ENCODE measurements at places on chromosomes 2 and 18.

- DNase-seq = no peak
These were observed 204.5 kb upstream of the SPRED2 start for GRCh38 chr2:65636813-65637483.

- DNase-seq = no peak
These were observed 207.1 kb downstream of the NDUFA10 start for GRCh38 chr2:239818086-239818485.

DNA sequence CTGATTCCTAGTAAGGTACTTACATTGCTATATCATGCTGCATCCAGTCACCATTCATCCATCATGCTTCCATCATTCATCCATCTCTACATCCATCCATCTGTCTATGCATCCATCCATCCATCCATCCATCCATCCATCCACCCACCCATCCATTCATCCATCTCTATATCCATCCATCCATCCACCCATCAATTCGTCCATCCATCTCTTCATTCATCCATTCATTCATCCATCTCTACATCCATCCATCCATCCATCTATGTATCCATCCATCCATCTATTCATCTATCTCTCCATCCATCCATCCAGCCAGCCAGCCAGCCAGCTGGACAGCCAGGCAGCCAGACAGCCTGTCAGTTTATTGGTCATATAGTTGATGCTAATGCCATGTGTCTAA is 20.7 kb downstream of the PRKCE start:
- no peak for DNase-seq

- DNase-seq = no peak
These were observed 37.3 kb downstream of the RHBDD1 start for GRCh38 chr2:226873051-226873620.

DNA sequence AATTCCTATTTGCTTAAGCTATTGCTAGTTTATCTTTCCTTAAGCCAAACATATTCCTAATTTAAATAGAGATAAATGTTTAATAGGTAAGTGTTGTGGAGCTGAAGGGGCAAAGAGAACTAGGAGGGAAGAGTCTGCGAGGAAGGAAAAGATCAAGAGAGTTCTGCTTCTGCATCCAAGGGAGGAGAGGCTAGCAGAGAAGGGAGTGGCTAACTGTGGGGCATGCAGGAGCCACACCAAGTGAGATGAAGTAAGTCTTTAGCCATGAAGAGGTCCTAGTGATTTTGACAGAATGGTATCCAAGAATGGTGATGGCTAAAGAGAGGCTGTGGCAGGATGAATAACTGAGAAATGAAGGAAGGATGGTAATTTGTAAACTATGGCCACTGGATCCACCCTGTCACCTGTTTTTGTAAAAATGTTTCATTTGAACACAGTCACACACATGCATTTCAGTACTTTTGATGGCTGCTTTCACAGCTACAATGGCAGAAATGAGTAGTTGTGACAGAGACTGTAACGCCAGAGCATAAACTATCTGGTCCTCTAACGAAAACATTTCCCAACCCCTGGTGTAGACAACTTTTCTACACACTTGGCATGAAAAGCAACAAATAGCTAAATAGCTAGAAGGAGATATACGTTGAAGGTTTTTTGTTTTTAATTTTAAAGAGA is 15.6 kb downstream of the TPGS2 start:
- no peak for DNase-seq

DNA sequence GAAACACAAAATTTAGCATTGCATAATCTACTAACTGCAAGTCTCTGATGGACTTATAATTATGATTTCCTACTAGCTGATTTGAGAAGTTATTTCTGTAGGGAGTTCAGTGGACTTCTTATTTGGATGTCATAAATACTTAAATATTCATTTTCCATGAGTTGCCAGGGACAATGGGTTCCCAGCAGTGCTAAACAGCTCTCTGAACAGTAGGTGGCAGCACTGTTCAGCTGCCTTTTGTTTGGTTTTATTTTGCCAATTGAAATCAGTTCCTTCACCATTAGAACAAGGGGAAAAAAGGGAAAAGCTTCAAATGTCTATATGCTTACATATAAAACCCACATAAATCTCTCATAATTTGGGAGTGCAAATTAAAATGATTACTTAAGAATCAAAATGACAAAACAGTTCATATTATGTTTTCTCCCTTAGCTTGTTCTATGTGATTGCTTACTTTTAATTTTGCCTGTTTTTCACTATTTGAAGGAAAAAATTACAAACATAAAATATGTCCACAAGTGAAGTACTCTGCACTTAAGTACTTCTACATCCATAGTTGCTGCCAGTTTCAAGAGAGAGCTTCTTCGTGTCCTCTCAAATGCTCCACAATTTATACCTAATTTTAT is 898.9 kb downstream of the CPS1 start:
- DNase-seq = peak; percentile 27

DNA sequence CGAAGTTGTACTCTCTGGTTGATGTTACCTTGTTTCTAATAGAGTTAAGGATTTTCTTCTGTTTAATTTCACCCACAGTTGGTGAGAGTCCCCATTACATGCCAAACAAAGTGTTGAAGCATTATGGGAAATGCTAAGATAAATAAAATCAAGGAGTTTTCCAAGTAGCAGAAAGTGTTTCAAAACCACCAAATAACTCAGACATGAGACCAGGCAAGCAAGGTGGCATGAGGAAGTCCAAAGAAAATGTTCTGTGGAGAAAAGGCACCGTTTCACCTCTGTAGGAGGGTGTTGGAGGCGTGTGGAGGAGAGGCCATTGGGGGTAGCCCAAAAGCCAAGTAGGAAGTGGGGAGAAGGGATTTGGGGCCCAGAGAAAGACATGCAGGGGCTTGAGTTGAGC is 8.7 kb downstream of the CFAP221 start:
- DNase-seq = no peak

DNA sequence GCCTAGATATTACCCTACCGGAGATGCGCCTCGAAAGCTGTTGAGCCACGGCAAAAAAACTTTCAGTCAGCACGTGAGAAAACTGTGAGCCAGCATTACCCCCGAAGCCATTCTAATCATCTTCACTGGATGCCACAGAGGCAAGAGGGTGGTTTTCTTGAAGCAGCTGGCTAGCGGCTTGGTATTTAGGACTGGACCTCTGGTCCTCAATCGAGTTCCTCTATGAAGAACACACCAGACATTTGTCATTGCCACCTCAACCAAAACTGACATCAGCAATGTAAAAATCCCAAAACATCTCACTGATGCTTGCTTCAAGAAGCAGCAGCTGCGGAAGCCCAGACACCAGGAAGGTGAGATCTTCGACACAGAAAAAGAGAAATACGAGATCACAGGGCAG is 52.8 kb upstream of the SLC66A3 start:
- no peak for DNase-seq

DNA sequence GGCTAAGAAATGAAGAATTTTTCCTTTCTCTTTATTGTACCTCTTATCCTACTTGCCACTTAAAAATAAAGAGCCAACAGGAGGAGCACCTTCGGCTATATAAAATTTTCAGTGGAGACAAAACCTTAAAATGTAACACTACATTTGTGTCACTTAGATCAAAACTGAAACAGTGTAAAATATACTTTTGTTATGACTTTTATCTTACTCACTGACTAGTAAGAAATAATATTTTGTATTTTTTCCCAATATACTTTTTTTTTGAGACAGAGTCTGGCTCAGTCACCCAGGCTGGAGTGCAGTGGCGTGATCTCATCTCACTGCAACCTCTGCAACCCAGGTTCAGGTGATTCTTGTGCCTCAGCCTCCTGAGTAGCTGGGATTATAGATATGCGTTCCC is 28.3 kb downstream of the KCNJ13 start:
- DNase-seq = no peak

DNA sequence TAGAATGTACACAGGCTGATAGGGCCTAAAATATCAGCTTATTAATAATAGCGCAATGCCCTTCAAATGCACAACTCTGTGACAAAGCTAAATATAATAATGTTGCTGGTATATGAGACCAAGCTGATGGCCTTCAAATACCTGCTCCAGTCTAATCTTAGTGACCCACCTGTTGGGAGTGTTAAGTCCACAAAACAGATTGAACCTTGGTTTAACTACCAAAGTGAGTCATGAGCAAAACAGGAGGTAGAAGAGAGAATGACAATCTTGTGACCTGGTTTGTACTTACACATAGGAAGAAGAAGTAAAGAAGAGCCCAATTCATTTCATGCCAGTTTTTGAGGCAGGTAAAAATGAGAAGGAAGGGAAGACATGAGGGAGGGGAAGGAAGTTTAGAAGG is 295.0 kb downstream of the NR4A2 start:
- DNase-seq = no peak

- no peak for DNase-seq
These were observed 248.7 kb downstream of the SOX11 start for GRCh38 chr2:5940596-5941535.

GRCh38 chr2:238296638-238297457 is 8.4 kb upstream of the PER2 start:
- no peak for DNase-seq

DNA sequence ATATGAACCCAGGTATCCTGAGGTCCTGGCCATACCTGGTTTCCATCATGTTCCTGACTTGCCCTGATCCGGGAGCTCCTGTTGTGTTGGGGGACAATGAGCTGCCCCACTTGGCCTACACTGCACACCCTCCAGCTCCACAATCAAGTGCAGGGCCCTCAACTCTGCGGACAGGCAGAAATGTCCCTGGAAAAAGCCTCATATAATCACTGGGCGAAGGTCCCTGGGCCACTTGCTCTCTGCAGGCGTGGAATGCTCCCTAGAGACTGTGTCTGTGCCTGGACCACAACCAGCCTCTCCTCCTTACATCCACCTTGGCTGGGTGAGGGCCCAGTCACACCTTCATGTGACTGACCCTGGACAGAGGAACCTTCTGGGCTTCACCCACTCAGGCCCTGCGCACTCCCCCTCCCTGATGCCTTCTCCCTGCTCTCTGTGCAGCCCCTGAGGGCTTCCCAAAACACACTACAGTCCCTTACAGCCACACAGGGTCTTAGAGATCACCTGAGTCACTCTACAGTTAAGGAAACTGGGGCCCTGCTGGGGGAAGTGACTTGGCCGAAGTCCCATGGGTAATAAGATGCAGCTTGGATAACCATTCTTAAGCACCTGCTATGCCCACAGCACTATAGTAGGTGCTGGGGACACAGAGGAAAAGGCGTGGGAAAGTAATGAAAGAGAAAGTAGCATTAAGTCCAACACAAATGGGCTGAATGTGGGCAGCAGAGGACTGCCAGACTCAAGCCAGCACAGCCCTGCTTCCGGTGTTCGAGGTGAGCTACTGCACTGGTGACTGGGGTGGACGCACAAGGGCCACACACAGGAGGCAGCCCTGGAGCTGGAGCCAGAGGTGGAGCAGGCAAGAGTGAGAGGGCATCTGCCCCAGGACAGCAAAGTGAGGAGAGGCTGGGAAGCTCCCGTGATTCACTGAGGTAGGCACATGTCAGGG is 9.8 kb downstream of the BOLA3 start:
- no peak for DNase-seq

DNA sequence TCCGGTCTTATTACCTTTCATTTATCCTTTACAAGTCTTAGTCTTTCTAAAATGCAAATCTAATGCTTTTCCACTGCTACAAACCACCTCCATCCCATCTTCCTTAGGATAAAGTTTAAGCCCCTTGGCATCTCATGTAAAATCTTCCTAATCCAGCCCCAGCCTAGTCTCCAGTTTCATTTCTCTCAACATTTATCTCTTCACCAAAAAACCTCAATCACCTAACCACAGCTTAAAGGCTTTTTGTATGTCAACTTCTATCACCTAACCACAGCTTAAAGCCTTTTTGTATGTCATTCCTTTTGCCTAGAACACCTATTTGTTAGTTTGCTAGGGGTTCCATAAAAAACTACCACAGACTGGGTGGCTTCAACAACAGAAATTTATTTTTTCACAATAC is 4.2 kb downstream of the TRAK2 start:
- DNase-seq = no peak

- DNase-seq = no peak
These were observed 20.3 kb upstream of the LAPTM4A start for GRCh38 chr2:20071397-20072383.

DNA sequence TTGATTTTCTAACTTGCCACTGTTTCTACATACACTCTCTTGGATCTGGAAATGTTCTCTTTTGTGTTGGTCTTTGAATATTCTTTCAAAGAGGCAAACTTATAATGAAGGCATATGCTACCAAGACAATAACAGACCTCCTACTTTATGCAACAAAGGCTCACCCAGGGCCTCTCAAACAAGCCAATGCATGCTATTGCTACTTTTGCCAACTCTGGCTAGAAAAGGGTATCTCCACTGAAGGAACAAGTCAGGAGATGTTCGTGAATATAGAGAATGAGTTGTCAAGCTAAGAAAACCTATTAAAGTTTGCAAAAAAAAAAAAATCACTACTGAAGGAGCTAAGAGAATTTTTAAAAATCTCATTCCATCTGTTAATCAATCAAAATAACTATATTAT is 15.9 kb upstream of the DSG2 start:
- DNase-seq = no peak

GRCh38 chr18:74579496-74580065 is 18.1 kb upstream of the ZNF407 start:
- no peak for DNase-seq

DNA sequence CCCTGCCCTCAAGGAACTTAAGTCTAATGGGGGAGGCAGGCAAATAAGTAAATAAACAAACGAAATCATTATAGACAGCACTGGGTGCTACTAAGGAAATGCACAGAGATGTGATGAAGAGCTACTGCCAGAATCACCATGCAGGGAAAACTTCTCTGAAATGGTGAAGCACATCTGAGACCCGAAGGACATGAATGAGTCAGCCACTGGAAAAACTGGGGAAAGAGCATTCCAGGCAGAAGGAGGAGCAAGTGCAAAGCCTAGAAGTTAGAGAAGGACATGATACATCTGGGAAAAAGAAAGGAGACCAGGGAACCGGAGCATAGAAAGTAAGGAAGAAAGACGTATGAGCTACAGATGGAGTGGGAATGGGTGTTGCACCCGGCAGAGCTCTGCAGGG is 56.8 kb downstream of the TGFA start:
- no peak for DNase-seq

GRCh38 chr18:26225022-26225693 is 1.1 kb upstream of the TAF4B start:
- DNase-seq = no peak

- no peak for DNase-seq
These were observed 53.3 kb downstream of the RNF144A start for GRCh38 chr2:6970551-6970950.

DNA sequence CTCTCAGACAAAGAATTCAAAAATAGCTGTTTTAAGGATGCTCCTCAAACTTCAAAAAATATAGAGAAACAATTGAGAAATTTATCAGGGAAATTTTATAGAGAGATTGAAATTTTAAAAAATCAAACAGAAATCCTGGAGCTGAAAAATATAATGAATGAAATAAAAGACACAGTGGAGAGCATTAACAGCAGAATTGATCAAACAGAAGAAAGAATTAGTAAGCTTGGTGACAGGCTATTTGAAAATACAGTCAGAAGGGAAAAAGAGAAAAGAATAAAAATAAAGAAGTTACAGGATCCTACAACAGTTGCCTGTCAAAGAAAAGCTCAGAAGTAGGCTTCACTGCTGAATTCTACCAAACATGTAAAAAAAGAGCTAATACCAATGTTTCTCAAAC is 293.8 kb upstream of the VWC2L start:
- no peak for DNase-seq

All from activated CD8-positive, alpha-beta T cell treated with anti-CD3 and anti-CD28 coated beads, Interleukin-2, amount 10 ng/mL, durations not matched to agents 7 days and 5 days (primary cell).